ENCODE measurements at places on chromosomes 13 and 19. TPM values are rescaled to one million over a fixed set of nuclear protein-coding genes. Genes with fewer than 3 reads are reported as not detected.

Gene ZNF793
- 16.8 TPM for total RNA-seq

Gene NTN5
- 0.53 TPM for total RNA-seq

Gene PEAK3
- not detected for total RNA-seq

Gene C19orf38
- total RNA-seq, result 2.6 TPM

Gene MIR17HG
- total RNA-seq, result 9.0 TPM

Gene NMRK2
- 1.3 TPM for total RNA-seq

Gene TNNT1
- 47.2 TPM for total RNA-seq

Gene ZNF100
- 24.0 TPM for total RNA-seq

Measured in urinary bladder (tissue), 4 donors.